Activated CD8-positive, alpha-beta T cell treated with anti-CD3 and anti-CD28 coated beads, Interleukin-2, amount 10 ng/mL, durations not matched to agents 7 days and 5 days (primary cell): ENCODE measurements at places on chromosomes 4 and X.

DNA sequence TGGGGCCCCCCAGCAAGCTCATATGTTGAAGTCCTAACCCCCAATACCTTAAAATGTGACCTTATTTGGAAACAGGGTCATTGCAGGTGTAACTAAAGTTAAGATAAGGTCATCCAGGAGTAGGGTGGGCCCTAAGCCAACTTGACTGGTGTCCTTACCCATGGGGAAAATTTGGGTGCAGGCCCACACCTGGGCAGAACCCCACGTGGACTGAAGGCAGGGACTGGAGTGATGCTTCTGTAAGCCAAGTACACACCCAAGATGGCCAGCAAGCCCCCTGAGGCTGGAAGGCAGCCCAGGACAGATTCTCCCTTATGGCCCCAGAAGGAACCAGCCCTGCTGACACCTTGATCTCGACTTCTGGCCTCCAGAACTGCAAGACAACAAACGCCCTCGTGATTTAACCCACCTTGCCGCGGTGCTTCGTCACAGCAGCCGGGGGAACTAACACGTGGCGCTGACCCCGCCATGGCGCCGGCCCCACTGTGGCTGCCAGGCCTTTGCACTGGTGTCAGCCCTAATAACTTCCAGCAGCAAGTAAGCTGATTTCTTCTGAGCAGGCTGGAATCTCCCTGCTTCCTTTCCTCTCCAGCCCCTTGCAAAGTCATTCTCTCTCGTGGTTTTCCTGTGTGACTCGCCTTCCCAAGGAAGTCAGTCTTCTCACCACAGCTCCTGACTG is 23.2 kb upstream of the MXD4 start:
- H3K27ac ChIP-seq, result peak overlapping the region; percentile 39
- no peak overlapping the region for H3K4me3 ChIP-seq
- DNase-seq, result no peak
- no peaks in the 10 kb centered on the region for H3K36me3 ChIP-seq
- no peaks in the 10 kb centered on the region for H3K27me3 ChIP-seq
- H3K4me1 ChIP-seq, result peaks cover 47% of the 10 kb centered on the region

GRCh38 chr4:38723726-38724474 is 58.9 kb downstream of the TLR10 start:
- no peak overlapping the region for H3K4me3 ChIP-seq
- peaks cover 8% of the 10 kb centered on the region for H3K4me1 ChIP-seq
- H3K36me3 ChIP-seq, result no peaks in the 10 kb centered on the region
- no peak overlapping the region for H3K27ac ChIP-seq
- DNase-seq, result no peak

DNA sequence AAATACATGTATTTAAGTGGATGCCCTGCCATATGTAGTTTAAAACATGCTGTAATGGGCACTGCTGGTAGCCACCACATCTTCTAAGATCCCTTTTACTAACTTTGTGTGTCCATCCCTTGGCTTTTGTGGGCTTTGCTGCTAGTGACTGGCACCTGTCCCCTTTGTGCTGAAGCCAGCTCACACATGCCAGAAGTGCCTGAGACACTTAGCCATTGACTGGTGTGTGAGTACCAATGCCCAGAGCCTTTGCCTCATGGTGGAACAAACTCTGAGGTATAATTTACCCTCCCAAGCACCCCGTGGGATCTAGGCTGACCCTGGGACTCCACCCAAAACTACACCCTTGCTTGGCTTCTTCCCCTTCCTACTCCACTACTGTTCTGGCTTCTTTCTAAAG is 33.0 kb downstream of the ARHGAP6 start:
- no peaks in the 10 kb centered on the region for H3K36me3 ChIP-seq
- H3K27ac ChIP-seq, result no peak overlapping the region
- H3K27me3 ChIP-seq, result peaks cover 5% of the 10 kb centered on the region
- DNase-seq, result no peak
- no peak overlapping the region for H3K4me3 ChIP-seq
- H3K4me1 ChIP-seq, result no peaks in the 10 kb centered on the region

GRCh38 chr4:116361790-116362189 is 723.6 kb downstream of the TRAM1L1 start:
- no peak overlapping the region for H3K4me3 ChIP-seq
- H3K4me1 ChIP-seq, result no peaks in the 10 kb centered on the region
- no peak for DNase-seq
- H3K27ac ChIP-seq, result no peak overlapping the region
- H3K36me3 ChIP-seq, result no peaks in the 10 kb centered on the region

DNA sequence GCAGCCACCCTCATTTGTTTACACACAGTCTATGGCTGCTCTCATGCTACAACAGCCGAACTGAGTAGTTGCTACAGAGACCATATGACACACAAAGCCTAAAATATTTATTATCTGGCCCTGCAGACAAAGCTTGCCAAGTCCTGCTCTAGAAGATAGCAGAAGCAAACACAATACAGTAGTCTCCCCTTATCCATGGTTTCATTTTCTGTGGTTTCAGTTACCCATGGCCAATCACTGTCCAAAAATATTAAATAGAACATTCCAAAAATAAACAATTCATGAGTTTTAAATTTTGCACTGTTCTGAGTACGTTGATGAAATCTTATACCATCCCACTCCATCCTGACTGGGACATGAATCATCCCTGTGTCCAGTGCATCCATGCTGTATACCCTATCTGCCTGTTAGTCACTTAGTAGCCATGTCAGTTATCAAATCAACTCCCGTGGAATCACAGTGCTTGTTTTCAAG is 40.2 kb upstream of the ZNF81 start:
- H3K36me3 ChIP-seq, result no peaks in the 10 kb centered on the region
- no peak overlapping the region for H3K4me3 ChIP-seq
- no peak overlapping the region for H3K27ac ChIP-seq

GRCh38 chrX:101057093-101057714 is 5.3 kb upstream of the TRMT2B start:
- no peaks in the 10 kb centered on the region for H3K27me3 ChIP-seq
- peaks cover 10% of the 10 kb centered on the region for H3K4me1 ChIP-seq
- H3K36me3 ChIP-seq, result no peaks in the 10 kb centered on the region

GRCh38 chr4:73692701-73693100 is 47.7 kb upstream of the CXCL8 start:
- no peaks in the 10 kb centered on the region for H3K27me3 ChIP-seq
- no peak for DNase-seq
- no peaks in the 10 kb centered on the region for H3K4me1 ChIP-seq
- no peak overlapping the region for H3K27ac ChIP-seq
- no peaks in the 10 kb centered on the region for H3K36me3 ChIP-seq

DNA sequence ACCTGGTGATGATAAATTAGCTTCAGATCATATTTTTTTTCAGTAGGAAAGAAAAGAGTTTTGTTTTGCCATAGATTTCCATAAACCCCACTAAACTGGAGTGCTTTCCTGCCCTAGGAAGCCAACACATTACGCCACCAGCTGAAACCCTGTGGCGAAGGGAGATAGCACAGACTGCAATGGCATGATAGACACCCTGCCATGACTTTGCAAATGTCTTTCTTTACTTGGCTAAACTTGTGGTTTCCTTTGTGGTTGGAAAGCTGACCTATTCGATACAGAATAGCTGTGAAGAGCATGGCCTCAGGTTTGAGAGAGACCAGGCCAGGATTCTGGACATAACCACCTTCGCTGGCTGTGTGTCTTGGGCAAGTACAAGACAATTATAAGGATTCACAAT is 19.1 kb downstream of the MFAP3L start:
- peaks cover 4% of the 10 kb centered on the region for H3K4me1 ChIP-seq
- no peak overlapping the region for H3K27ac ChIP-seq
- no peak overlapping the region for H3K4me3 ChIP-seq
- no peaks in the 10 kb centered on the region for H3K36me3 ChIP-seq

DNA sequence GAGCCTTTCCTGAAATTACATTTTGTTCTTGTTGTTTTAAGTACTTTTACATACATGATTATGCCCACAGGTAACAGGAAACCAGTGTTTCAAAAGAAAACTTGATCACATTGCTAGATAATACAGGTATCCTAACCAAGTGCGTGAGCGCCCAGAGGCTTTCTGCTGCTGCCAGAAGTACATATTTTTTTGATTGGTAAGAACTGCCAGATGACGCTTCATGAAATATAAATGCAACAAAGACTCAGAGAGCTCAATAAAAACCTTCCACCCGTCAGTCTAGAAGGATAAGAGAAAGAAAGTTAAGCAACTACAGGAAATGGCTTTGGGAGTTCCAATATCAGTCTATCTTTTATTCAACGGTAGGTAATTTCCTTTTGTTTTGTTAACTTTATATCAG is at the start of gene EPGN:
Gene EPGN (plus strand): TSS at position 256 of the 400 bp plus-strand sequence. CDS start 64 bp downstream, at position 320.
- H3K4me1 ChIP-seq, result peaks cover 6% of the 10 kb centered on the region
- no peaks in the 10 kb centered on the region for H3K36me3 ChIP-seq
- no peak within 1 kb of the TSS for H3K4me3 ChIP-seq

DNA sequence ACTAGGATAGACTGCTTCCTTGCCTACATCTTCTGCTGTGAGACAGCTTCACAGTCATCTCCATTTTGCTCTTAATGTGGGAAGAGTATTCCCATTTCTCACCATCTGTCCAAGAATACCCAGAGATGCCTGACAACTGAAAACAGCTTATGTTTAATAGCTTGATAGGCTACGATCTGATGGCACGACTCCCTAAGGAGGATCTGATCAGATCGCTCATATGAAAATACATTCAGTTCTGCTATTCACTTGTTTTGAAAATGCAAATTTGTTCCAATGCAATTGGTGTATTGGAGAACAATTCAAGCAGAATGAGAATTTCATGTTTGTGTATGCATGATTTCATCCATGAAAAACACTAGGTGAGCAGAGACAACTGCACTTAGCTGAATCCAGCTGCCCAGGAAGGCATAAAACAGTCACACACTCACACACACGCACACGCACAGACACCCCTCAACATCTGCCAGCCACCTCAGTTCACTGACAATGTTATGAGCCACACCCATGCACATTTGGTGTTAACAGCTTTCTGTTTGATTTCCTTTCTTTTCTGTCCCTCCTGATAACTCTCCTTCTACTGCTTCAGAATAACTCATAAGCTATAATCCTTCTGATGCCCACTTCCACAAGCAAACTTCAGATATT is 29.6 kb downstream of the TRIML1 start:
- H3K4me3 ChIP-seq, result no peak overlapping the region
- H3K27me3 ChIP-seq, result no peaks in the 10 kb centered on the region
- no peak overlapping the region for H3K27ac ChIP-seq
- H3K36me3 ChIP-seq, result no peaks in the 10 kb centered on the region
- H3K4me1 ChIP-seq, result no peaks in the 10 kb centered on the region
- no peak for DNase-seq

GRCh38 chr4:14928035-14928434 is 74.2 kb upstream of the CPEB2 start:
- no peaks in the 10 kb centered on the region for H3K4me1 ChIP-seq
- no peak overlapping the region for H3K27ac ChIP-seq
- DNase-seq, result no peak
- peaks cover 6% of the 10 kb centered on the region for H3K27me3 ChIP-seq

GRCh38 chrX:70096052-70096451 is 33.8 kb downstream of the OTUD6A start:
- DNase-seq, result no peak
- H3K27ac ChIP-seq, result no peak overlapping the region
- peaks cover 2% of the 10 kb centered on the region for H3K27me3 ChIP-seq

GRCh38 chrX:136204571-136204970 is 46.6 kb downstream of the MAP7D3 start:
- H3K4me1 ChIP-seq, result peaks cover 27% of the 10 kb centered on the region
- peak; percentile 33 for DNase-seq
- H3K4me3 ChIP-seq, result no peak overlapping the region
- H3K36me3 ChIP-seq, result no peaks in the 10 kb centered on the region
- no peaks in the 10 kb centered on the region for H3K27me3 ChIP-seq

DNA sequence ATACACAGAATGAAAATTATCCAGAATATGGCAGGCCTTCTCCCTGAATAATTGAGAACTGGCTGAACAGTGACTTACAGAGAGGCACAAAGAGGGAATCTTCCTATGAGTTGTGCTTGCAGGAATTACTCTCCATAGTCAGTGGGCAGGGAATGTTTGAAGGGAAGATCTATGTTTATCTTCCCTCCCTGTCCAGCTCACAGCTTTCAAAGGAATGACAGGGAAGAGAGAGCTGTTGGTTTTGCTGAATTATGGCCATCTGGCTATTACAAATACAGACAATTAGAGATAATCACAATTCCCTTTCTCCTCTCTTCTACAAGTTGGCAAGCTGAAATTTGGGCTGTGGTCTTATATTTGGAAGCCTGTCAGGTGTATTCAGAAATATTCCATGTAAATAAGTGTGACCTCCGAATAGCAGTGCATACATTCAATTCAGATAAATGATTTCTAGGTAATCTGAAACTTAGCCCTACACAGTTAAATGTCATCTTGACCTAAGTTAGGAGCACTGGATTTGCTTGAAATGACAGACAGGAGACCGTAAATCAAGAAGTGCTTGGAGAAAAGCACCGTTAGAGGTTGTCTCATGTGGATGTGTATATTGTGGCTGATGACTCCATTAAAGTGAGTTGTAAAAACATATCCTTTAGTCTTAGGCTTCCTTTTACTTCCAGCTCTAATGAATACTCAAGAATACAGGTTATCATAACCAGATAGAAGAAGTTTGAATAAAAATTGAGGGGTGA is 136.8 kb downstream of the C4orf33 start:
- H3K36me3 ChIP-seq, result no peaks in the 10 kb centered on the region
- DNase-seq, result no peak
- H3K4me3 ChIP-seq, result no peak overlapping the region
- no peaks in the 10 kb centered on the region for H3K27me3 ChIP-seq

DNA sequence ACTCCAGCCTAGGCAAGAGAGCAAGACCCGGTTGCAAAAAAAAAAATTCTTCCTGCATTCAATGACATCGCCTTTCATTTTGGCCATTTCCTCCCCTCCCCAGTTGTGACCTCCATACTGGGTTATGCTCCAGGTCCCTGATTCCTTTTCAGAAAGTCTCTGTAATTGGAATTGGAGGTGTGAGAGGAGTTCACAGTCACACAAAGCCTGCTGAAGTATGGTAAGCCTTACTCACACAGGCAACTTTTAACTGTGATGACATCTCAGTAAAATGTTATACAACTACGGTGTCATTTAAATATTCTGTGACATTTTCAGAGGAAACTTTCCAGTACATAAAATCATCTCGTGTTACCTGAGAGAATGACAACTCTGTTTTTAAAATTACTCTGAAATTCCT is 73.6 kb downstream of the CEP44 start:
- DNase-seq, result no peak
- H3K27ac ChIP-seq, result no peak overlapping the region
- H3K4me3 ChIP-seq, result no peak overlapping the region
- H3K36me3 ChIP-seq, result no peaks in the 10 kb centered on the region

- no peaks in the 10 kb centered on the region for H3K4me1 ChIP-seq
- DNase-seq, result no peak
- H3K27me3 ChIP-seq, result no peaks in the 10 kb centered on the region
- H3K27ac ChIP-seq, result no peak overlapping the region
- H3K36me3 ChIP-seq, result no peaks in the 10 kb centered on the region
Observed at GRCh38 chr4:41655177-41655576, 93.3 kb downstream of the PHOX2B start.

DNA sequence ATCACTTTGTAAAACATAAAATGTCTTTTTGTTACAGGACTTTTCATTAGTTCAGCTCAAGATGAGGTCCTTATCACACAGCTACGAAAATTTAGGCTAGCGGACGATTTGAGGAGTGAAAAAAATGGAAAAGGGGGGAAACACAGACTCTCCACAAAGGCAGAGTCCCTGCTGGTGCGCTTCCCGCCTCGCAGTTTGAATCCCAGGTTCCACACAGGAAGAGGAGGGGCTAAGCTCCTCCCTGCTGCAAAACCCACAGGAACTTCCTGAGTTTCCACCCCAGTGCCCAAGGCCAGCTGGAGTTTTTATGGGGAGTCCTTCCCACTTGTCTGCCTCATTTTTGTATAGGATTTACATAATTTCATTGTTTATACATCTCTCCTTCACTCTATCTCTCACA is 11.2 kb downstream of the ADAM29 start:
- H3K4me1 ChIP-seq, result no peaks in the 10 kb centered on the region
- no peak for DNase-seq
- H3K27me3 ChIP-seq, result no peaks in the 10 kb centered on the region
- no peaks in the 10 kb centered on the region for H3K36me3 ChIP-seq
